Activated naive CD4-positive, alpha-beta T cell treated with anti-CD3 and anti-CD28 coated beads, Interleukin-2, amount 10 ng/mL, durations not matched to agents 5 hours and 36 hours (primary cell): ENCODE measurements at places on chromosomes 2 and 18. TPM values are rescaled to one million over a fixed set of nuclear protein-coding genes. Genes with fewer than 3 reads are reported as not detected.

Gene IL36A
- not detected for total RNA-seq

Gene PARD3B
- total RNA-seq, result 1.2 TPM

Gene GCG
- total RNA-seq, result not detected

Gene OR6B2
- not detected for total RNA-seq

Gene POTEI
- not detected for total RNA-seq
